M059J (cell line): ENCODE measurements at places on chromosomes 2 and 18.
A peak's percentile ranks its signal among the peaks of the same experiment; 100 is the strongest.

GRCh38 chr2:206642075-206643025 is at the start of gene FAM237A:
Gene FAM237A, plus strand, starts transcription at chr2:206642487. Its CDS starts 1,750 bp downstream, at chr2:206644237.
- DNase-seq = peak; percentile 54

DNA sequence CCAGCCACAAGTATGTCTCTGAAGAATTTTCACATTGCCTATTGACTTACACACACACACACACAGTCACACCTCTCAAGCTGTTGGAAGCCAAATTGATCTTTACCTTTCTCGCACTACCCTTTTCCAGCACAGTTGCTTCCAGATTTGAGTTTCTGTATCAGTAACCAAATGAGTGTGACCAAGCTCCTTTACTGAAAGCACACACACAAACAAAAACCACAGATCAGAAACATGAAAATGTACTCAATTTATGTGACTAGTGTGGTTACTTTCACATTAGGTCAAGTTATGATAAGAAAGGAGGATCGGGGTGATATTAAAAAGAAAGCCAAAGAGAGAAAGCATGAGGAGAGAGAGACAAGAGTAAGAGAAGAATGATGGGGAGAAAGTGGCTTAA is 993.9 kb upstream of the POU3F3 start:
- DNase-seq = no peak

- peak; percentile 9 for DNase-seq
These were observed 113.4 kb upstream of the TANK start for GRCh38 chr2:161046876-161047275.

DNA sequence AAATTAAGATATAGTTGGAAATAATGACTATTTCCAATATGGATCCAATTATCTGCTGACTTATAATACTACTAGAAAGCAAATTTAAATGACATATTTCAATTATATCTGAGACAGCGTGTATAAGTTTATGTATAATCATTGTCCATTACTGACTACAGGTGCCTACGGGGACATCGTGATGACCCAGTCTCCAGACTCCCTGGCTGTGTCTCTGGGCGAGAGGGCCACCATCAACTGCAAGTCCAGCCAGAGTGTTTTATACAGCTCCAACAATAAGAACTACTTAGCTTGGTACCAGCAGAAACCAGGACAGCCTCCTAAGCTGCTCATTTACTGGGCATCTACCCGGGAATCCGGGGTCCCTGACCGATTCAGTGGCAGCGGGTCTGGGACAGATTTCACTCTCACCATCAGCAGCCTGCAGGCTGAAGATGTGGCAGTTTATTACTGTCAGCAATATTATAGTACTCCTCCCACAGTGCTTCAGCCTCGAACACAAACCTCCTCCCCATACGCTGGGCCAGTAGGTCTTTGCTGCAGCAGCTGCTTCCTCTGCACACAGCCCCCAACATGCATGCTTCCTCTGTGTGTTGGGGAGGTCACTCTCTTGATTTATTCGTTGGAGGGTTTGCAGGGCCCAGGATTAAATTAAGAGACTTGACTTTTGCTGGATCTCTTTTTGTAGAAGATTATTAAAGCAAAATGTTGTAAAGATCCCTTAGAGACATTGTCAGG is 194.4 kb downstream of the RPIA start:
- DNase-seq = no peak
